ENCODE measurements at places on chromosomes 4 and X.

DNA sequence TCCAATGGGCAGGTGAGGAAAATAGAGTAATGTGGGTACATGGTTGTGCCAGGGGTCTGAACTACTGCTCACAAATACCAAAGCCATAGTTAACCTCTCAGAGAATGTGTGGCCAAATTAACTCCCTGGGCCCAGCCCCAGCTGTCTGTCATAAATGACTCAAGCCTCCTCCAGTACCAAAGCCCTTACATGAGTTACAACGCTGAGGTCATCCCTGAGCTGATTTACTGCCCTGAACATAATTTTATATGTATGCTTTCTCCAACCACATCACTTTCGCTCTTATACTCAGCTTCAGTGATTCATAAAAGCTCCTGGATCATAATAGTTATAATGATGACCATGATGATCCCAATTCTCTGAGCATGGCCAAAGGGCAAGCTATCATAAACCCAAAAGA, 283.9 kb downstream of the NKX6-1 start:
- no peak for DNase-seq

GRCh38 chrX:112266136-112266535, 183.6 kb upstream of the TRPC5 start:
- DNase-seq: no peak

- DNase-seq: no peak
Measured at GRCh38 chr4:7820031-7820818, 119.4 kb downstream of the AFAP1 start.

- DNase-seq: no peak
Measured at GRCh38 chr4:72084587-72085011, 52.8 kb downstream of the NPFFR2 start.

GRCh38 chrX:52271206-52271605, 86.5 kb downstream of the MAGED4 start:
- peak; percentile 15 for DNase-seq

- no peak for DNase-seq
Measured at GRCh38 chr4:76276813-76277212, 25.3 kb downstream of the FAM47E start.

DNA sequence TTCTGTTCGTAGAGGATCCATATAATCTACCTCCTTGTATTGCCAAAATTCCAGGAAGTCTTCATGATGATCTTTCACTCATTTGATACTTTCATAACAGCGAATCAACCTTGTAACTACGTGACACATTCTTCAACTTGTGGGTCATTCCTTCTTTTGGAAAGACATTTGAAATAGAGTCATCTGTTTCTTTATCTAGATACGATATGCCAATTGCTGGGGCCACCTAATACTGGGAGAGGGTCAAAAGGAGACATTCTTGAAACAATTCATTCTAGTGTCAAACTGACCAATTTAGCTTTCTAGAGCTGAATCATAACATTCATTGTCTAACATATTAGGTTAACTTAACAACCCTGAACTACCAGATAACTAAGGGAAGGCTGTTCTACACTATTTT, 62.9 kb upstream of the SMAD1 start:
- DNase-seq: no peak

DNA sequence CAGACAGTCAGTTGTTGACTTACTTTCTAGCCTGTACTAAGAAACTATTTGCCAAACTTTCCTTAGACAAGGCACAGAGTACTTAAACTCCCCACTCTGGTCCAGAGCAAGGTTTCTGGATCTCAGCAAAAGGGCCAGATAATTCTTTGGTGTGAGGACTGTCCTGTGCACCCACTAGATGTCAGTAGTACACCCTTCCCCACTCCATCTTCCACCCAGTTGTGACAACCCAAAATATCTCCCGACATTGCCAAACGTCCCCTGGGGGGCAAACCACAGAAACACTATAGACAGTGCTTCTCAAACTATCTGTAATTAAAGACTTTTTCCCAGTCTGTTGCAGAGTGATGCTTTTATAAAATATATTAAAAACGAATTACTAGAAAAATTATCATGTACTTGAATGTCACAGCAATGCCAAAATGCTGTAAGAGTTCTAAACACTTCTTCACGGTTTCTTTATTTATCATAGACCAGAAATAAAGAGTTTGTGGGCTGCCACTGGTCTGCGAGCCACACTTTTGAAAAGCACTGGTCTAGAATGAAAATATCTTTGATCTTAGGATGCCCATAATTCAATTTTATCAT, 203.5 kb downstream of the PRDM5 start:
- peak; percentile 24 for DNase-seq

DNA sequence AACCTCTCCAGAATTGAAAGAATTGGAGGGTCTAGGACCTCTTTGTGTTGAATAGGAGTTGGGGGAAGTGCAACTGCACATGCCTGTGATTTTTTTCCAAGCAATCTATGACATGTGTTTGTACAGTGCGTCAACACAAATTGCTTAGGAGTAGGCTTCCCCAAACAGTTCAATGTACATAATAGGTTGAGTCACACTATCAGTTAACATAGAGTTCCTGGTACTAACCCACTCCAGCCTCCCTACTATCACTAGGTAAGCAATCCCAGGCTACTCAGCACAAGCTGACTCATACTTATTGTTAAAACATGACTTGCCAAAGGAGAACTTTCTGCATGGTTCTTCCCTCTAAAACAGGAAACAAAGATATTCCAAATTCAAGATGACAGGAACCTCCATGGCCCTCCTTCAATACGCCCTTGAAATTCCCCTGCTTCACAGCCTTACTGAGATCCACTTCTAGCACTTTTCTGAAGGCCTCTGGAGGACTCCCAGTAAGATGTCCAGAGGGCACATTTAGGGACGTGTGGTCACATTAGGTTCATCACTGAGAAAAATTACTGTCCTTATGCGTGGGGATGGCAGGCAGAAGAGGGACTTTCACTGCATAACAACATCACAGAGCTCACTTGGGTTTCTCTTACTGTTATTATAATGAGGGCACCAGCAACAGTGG, 8.4 kb upstream of the VSIG1 start:
- no peak for DNase-seq

DNA sequence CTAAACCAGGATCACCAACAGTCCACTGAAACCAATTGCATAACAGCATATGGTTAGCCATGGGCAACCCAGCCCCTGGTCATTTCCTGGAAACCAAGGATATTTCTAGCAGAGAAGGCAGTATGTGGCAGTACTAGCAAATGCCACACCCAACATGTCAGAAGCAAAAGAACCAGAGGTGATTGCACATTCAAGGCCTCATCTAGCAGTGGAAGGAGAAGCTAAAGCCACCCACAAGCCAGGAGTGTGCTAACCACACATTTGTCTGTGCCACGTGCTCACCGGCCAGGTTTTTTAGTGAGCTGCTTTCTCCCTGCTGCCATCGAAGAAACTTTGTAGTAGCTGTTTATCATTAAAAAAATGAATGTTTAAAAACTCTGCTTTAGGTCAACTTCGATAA, 42.0 kb downstream of the TEC start:
- no peak for DNase-seq

DNA sequence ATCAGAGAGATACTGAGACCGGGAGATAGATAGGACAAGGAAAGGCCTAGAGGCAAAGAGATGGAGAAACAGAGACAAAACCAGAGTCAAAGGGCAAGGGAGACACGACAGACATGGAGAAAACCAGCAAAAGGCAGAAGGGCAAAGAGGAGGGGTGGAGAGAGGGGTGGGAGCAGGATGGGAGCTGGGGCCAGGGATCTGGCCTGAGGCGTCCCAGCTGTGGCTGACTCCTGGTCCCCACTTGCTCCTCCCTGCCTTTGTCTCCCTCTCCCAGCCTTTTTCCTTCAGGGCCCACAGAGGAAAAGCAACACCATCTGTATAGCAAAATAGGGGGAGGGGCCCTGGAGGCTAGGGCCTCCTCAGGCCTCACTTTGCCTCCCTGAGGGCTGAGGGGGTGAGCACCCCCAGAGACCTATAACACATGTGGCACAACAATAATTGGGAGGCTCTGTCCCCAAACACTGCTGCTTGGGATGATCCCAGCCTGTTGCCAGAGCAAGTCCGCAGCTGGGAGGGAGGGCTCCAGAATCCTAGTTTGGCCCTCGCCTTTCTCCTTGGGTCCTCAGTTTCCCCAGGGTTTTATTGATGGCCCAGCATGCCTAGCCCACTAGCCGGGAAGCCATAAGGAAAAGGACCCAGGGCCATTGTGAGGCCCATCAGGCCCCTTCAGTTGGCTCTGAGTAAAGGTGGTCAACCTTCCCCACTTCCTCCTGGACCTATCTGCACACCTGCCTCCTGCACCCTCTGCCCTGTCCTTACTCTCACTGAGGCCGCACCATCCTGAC, 96.8 kb downstream of the PJA1 start:
- no peak for DNase-seq

- no peak for DNase-seq
Measured at GRCh38 chrX:43002526-43003203, 224.7 kb upstream of the PPP1R2C start.

GRCh38 chr4:30600246-30601017, 119.7 kb upstream of the PCDH7 start:
- DNase-seq: peak; percentile 18

DNA sequence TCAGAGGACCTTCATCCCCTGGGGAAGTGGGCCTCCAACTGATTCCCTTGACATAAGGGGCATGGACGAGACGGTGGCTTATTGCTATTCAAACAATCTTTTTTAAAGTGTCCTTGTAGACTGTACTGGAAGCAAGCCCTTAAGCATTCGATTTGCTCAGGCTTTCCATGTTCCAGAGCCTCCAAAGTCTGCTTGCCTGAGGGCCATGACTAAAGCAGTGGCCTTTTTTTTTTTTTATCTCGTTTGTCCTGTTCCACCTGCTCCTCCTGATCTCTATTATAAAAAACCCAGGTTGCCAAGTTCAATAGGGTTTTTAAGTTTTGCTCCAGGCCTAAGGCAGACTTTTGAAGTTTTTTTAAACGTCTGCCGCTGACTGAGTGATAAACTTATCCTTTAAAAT, 103.7 kb upstream of the AADAT start:
- no peak for DNase-seq

GRCh38 chr4:76305971-76306881, at the start of gene STBD1:
STBD1 (plus strand) TSS chr4:76306733; CDS start chr4:76306770, 37 bp downstream.
- DNase-seq: peak; percentile 90

DNA sequence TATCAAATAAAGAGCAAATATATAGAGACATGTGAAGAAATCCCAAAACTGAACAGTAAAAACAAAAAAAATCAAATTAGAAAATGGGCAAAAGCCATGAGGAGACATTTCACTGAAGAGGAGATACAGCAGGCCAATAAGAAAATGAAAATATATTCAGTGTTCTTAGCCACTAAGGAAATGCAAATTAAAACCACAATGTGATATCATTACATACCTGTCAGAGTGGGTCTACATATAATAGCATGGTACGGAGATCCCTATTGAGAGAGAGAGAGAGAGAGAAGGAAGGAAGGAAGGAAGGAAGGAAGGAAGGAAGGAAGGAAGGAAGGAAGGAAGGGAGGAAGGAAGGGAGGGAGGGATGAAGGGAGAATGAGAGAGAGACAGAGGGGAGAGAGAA, 707.0 kb upstream of the ACTRT1 start:
- no peak for DNase-seq

DNA sequence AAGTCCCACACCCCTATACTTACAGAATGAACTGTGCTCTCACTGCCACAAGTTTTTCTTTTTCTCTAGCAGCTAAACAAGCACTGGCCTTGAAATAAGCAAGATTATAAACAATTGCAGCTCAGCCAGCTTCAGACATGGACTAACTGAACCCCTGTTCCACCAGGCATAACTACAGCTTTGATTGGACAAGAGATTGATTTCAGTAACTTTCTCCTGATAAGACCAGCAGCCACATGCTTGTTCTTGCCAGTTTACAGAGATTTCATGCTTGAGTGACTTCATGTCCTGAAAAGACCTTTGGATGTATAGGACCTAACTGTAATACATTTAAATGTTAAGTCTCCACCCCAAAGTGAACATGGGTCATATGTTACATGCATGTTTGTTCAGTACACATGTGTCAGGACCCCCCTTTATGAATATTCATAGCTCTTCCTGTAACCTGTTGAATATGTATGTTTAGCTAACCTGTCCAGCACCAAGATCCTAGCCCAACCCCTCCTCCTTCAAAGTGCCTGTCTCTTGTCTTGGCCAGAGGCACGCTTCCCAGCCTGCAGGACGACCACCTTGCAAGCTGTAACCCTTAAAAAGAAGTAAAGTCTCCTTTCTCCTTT, 27.9 kb downstream of the ZNF275 start:
- DNase-seq: no peak

GRCh38 chr4:83388313-83388676, 53.6 kb upstream of the HPSE start:
- DNase-seq: no peak

DNA sequence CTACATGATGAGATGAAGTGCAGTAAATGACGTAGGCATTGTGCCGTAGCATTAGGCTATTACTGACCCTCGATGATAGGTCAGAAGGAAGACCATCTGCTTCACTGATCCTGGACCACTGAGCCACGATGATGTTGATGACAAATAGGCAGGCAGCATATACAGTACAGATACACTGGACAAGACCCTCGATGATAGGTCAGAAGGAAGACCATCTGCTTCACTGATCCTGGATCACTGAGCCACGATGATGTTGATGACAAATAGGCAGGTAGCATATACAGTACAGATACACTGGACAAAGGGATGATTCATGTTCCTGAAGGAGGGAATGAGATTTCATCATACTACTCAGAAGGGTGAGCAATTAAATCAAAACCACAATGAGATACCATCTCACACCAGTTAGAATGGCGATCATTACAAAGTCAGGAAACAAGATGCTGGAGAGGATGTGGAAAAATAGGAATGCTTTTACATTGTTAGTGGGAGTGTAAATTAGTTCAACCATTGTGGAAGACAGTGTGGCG, 50.9 kb downstream of the BEND4 start:
- no peak for DNase-seq

GRCh38 chrX:136146614-136147314, 569 bp upstream of the FHL1 start:
- DNase-seq: peak; percentile 43

DNA sequence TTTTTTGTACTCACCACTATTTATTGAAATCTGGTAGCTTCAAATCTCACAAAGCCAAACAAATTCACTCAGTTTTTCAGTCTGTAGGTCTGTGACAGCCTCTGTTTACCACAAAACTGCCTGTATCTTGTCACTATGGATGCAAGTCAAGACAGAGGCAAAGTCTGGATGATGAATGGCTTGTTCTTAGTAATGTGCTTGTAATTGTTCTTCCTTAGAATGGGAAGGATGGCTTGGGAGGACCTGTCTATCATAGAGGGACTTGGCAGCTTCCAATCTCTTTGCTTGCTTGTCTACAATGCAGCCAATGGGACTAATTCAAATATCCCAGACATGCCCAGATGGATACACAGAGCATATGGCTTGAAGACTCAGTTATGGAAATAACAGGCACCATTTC, 141.2 kb upstream of the SCML1 start:
- no peak for DNase-seq

DNA sequence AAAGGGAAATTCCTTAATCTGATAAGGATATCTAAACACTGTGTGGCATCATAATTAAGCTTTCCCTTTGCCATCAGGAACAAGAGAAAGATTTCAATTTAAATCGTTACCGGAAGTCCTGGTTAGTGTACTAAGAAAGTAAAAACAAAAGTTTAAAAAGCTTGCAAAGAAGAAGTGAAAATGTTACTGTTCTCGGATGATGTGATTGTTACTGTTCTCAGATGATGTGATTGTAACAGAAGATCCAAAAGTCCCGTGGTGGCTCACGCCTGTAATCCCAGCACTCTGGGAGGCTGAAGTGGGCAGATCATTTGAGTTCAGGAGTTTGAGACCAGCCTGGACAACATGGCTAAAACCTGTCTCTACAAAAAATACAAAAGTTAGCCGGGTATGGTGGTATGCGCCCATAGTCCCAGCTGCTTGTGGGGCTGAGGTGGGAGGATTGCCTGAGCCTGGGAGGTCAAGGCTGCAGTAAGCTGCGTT, 62.5 kb downstream of the RGS12 start:
- no peak for DNase-seq

Data from iPS-NIHi11 (cell line).